ENCODE measurements at places on chromosomes 3 and 15.

DNA sequence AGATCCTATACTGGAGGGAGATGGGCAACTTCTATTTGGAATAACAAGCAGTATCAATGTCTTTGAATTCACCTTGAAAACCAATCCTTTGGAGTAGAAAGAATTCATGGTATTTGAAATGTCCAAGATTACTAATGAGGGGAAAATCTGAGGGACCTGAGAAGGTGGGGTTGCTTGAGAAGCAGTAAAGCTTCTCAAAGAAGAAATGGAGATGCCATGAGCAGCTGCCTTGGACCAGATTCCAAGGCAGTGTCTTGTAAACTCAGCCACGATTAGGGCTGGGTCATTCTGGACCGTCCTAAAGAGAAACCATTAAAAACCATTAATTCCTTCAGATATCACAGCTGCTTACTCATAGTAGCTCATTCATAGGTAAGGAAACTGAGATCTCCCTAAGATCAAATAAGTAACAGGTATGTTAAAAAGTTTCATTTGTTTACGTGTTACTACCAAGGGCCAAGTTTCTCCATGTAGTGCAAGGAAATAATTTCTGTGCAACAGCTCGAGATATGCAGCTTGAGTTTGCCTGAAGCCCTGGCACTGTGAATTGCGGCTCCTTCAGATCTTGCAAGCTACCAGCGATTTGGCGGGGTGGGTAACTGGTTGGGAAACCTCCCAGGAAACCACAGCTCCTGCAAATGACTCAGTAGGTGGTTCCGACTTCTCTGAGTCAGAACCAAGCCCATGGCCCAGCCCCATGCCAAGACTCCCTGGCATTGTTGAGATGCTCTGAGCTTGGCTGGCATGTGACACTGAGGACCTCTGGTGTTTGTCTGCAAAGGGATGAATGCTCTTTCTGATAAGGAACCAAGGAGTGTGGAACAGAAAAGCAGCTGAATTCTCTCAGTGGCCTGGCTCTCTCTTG lies 296.8 kb downstream of the RORA start:
- DNase-seq, result no peak

- no peak for DNase-seq
Measured at GRCh38 chr15:74866090-74866489, 7.1 kb downstream of the SCAMP2 start.

DNA sequence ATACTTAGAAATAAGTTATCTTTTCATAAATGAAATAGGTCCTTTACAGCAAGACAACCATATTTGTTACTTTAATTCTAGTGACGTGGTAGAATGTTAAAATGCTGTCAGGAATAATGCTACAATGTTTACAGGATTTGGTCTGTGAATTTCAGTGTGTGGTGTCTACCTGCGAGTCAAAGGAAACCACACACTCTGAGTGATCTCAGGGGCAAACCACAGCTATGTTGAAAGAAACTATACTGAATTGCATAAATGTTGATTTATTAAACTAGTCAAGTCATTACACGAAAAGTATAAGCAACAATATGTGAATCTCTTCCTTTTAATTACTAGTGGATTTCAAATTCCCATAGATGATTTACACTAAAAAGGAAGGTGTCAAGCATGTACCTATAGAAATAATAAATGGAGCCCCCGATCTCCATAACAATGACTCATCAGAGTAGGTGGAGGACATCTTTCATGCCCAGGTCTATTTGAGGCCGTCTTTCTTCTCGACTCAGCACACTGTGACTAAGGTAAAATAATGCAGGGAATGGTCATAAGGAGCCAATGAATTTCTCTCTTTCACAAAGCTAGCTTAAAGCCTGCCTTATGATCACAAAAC lies 463.0 kb downstream of the ERC2 start:
- no peak for DNase-seq

DNA sequence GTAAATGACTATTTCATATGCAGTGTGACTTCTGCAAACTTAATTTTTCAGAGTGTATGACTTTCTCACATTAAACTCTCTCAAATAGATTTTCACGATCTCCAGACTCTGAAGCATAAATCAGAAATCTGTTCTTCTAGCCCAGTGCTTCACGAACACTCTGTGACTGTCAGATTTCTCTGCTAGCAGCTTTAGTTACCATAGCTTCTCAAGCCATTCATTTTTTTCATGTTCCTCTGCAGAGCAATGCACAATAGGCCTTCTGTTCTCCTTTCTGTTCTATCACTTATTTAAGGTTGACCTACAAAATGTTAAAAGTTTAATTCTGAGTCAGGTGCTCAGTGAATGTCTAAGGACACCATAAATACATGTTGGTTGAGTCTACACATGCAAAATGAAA lies 1102.2 kb downstream of the TUSC7 start:
- DNase-seq, result no peak

DNA sequence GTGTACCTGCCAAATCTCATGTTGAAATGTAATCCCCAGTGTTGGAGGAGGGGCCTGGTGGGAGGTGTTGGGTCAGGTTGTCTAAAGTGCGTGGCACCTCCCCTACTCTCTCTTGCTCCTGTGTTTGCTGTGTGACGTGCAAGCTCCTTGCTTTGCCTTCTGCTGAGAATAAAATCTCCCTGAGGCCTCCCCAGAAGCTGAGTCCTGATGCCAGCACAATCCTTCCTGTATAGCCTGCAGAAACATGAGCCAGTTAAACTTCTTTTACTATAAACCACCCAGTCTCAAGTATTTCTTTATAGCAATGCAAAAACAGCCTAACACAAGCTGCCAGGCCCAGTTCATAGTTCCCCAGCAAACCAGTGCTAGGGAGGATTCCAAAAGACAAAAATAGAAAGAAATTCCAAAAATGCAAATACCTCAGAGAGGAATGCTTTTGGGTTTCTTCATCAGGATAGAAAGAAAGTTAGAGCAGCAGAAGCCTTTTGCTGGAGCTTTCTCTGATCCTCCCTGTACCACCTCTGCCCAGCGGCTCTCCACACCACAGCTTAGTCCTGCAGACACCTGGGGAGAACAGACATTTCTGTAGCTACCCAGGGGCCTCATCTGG lies 25.9 kb upstream of the CDV3 start:
- no peak for DNase-seq

DNA sequence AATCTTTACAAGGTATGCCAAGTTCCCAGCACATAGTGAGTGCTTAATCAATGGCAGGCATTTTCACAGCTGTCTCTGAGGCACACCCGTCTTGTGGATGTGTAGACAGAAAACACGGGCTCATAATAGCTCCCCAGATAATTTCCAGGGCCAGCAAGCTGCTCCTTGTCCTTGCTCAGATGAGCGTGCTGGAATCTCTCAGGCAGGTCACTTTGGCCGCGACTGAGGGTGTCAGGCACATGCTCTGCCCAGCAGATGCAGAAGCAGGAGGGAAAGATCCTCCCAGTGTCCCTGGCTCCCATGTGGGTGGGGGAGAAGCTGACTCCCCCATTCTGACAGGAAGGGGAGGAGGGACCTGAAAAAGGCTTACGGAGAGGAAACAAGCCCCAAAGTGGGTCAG lies 35.6 kb upstream of the SLC6A1 start:
- DNase-seq, result no peak

DNA sequence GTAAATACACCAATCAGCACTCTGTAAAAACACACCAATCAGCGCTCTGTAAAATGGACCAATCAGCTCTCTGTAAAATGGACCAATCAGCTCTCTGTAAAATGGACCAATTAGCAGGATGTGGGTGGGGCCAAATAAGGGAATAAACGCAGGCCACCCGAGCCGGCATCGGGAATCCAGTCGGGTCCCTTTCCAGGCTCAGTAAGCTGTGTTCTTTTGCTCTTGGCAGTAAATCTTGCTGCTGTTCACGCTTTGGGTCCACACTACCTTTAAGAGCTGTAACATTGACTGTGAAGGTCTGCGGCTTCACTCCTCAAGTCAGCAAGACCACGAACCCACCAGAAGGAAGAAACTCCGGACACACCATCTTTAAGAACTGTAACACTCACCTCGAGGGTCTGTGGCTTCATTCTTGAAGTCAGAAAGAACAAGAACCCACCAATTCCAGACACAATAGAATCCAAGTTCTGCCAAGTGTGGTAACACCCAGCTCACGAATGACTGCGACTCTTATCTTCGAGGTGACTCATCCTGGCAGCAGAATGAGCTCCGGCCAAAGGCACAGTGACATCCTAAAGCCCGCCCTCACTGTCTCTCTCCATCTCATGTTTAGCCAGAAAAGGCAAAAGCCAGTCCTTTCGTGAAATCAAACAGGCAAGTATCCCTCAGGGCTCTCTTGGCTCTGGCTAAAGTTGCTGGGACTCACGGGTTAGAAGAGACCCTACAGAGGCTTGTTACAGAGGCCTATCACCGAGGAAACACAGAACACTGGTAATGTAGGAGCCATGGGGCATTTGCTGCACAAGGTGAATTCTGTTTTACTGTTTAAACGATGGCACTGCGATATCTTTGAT lies 155.2 kb downstream of the FAM43A start:
- no peak for DNase-seq

DNA sequence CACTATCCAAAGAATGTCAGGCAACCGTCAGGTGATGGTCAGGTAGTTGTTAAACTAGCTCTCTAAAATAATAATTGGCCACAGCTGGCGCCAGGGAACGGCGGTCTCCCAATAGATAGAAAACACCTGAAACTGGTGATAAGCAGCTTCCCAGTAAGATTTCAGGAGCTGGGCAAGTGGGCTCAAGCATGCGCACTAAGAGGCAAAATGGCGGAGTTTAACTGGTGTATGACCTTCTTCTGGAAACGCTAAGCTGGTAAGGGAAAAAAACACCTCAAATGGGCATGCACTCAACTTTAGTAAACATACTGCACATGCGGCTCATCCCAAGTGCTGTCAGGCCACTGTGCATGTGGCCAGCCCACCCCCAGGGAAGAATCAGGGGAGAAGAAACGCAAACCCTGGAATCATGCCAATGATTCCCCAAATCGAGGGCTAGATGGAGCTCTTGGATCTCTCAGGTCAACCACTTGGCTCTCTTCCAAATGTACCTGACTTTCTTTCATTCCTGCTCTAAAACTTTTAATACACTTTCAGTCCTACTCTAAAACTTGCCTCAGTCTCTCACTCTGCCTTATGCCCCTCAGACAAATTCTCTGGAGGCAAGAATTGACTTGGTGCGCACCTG lies 195.0 kb downstream of the ZNF621 start:
- no peak for DNase-seq

DNA sequence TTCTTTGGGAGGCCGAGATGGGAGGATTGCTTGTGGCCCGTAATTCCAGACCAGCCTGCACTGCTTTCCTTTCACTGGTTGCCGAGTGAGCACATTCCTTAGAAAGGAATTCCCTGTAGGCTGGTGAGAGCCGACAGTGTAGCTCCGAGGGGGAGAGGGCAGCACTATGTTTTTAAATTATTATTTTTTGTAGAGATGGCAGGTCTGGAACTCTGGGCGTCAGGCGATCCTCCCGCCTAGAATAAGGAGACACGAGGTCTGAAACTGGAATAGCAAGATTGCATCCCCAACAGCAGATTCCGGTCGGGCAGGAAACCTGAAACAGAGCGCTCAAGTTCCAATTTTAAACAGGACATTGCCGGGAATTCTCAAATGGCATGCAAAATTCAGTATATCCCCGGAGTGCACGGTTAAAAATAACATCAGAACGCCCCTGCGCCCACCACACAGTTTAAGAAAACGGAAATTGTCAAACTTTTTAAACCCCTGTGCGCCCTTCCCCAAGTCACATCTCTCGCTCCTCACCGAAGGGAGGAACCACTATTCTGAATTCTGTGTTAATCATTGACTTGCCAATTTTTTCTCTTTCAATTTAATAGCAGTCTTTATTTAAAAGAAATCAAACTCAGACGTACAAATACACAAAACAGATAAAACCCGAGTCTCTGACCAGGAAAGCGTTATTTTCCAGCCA lies 643 bp upstream of the RNU5B-1 start:
- no peak for DNase-seq

DNA sequence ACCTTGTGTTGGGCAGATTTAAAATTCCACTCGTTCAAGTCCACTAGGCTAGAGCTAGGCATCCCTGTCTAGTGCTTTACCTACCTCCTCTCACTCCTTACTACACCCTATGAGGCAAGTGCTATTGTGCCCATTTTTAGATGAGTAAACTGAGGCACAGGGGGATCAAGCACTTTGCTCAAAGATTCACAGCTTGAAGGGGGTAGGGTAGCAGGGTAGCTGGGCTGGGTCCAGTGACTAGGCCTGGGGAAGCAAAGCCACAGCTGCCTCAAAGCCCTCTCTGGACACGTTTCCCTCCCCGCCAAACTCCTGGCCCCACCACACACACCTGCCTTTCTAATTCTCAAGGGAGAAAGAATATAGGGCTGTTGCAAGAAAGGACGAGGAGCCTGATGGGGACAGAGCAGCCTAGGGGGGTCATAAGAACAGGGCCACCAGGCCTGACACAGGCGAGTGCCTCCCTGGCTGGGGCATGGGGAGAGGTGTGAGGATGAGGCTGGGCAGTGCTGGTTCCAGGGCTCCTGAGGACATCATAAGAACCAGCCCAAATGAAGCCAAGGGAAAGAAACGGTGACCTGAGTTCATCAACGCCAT lies 34.8 kb upstream of the SFMBT1 start:
- DNase-seq, result no peak

DNA sequence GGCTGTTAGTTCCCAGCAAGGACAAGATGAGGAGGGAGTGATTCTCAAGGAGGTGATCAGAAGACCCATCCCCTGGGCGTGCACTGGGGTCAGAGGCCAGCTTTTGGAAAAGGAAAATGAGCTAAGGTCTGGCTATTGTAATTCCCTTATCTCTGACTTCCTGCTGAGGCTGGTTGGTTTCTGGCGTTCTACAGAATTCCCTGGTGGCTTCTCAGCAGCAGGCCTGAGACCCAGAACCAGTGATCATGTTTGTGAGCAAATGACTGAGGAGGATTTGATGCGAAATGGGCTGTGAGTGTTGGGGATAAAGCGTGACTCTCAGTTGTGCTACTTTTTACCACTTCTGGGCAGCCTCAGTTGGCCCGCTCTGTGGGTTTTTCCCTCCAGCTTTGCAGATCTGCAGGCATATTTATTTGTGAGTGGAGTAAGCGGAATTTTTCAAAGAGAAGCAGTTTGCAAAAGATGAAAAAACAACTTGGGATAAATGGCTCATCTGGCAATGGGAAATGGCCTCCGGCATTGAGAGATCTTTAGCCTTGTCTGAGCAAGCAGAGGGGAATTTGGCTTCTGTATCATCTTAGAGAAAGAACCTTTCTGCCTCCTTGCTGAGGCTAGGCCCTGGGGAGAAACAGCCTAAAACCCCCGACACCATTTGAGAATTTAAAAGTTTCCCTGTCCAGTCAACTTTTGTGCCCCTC lies 102.7 kb downstream of the SLCO3A1 start:
- DNase-seq, result no peak

DNA sequence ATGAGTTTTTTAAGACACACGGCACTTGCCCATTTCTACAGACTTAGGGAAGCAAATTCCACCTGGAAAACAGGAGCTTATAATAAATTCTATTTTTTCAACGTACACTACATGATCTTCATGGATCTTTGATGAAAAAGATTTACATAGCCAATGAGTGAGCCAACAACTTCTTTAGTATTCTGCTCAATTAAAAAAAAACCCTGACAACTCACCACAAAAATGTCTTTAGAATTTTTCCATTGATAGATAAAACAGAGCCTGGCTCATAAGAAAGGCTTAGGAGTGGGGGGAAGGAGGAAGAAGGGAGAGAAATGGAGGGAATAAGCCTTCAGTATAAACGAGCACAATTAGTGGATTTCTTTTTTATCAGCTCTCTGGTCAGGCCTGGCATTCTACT lies 126.7 kb downstream of the ATP10A start:
- no peak for DNase-seq
